ENCODE measurements at places on chromosomes 13 and 19.

- DNase-seq: peak; percentile 30
Measured at GRCh38 chr13:90201202-90201601, 1146.3 kb upstream of the MIR17HG start.

- no peak for DNase-seq
Measured at GRCh38 chr13:30928978-30929377, 3.5 kb upstream of the TEX26 start.

DNA sequence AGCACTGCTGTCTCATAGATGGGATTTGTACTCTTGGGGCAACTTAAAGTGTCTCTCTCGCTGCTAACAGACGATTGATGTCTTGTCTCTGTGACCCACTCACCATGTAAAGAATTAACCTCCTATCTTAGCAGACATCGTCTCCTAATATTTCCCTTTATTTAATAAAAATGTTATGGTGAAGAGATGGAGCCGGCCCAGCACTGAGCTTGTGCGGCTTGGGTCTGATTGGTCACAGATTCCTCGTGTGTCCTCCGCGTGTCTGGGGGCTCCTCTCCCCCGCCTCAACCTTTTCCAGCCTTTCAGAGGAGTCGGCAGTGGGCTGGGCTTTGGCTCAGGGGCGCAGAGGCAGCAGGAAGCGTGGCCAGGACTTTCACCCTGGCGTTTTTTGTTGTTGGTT, 13.2 kb upstream of the CRTC1 start:
- DNase-seq: no peak

- DNase-seq: no peak
Measured at GRCh38 chr19:51595190-51596175, 24.4 kb downstream of the ZNF175 start.

DNA sequence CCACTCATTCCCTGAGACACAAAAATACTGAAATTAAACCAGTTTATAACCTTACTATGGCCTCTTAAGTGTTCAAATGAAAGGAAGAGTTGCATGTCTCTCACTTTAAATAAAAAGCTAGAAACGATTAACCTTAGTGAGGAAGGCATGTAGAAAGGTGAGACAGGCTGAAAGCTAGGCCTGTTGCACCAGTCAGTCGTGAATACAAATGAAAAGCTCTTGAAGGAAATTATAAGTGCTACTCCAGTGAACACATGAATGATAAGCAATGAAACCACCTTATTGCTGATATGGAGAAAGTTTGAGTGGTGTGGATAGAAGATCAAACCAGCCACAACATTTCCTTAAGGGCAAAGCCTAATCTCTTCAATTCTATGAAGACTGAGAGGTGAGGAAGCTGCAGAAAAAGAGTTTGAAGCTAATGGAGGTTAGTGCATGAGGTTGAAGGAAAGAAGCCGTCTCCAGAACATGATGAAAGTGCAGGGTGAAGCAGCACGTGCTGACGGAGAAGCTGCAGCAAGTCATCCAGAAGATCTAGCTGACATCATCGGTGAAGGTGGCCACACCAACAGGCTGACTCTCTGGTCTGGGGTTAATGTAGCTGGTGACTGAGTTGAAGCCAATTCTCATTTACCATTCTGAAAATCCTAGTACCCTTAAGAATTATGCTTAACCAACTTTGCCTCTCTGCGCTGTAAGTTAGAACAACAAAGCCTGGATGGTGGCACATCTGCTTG, 94.5 kb upstream of the TEX29 start:
- DNase-seq: no peak

GRCh38 chr13:36979361-36980050, 19.6 kb downstream of the ALG5 start:
- peak; percentile 77 for DNase-seq

DNA sequence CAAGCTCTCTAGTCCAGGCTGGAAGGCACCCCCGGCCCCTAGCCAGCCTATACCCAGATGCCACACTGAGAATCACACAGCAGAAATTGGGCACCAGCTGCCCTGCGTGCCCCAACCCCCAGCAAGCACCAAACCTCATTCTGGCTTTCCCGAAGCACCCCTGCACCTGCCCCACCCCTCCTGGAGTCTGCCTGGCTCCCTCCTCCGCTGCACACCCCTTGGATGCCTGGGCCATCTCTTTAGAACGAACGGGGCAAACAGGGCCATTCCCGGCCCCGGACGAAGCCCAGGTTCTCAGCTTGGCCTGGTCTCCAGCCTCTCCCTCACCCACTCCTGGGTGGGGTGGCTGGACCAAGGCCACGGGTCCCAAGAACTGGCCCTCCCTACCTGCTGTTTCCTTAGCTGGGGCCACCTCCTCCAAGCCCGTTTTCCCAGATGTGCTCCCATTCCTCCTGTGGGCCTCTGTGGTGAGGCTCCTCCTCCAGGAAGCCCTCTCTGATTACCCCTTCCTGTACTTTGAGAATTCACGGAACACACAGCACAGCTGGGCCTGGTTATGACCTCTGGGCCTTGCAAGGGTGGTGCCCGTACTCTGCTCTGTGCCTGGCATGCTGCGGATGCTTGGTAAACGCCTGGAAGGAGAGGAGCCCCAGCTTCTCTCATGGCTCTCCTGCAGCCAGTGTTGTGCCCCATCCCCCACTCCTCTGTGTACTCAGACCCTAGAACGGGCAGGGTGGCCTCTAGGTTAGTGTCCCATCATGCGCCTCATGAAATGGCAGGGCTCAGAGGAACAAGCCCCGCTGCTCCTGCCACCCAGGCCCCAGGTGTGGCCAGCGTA, 21.4 kb downstream of the CEBPG start:
- DNase-seq: no peak

DNA sequence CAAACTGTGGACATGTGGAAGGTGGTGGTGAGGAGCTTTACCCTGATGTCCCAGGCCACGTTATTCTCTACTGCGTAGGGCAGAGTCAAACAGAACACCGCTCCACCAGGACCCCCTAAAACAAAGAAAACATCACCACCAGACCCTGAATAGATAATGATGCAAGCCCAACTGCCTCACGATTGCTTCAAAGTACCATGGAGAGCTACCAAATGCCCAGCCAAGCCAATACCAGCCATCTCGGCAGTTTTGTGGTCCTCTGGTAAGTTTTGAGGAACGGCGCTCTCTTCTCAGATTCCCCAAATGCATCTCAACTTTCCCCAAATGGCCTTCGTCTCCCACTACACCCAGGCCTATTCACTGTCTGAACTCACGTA, 5.6 kb downstream of the RANBP3 start:
- no peak for DNase-seq

DNA sequence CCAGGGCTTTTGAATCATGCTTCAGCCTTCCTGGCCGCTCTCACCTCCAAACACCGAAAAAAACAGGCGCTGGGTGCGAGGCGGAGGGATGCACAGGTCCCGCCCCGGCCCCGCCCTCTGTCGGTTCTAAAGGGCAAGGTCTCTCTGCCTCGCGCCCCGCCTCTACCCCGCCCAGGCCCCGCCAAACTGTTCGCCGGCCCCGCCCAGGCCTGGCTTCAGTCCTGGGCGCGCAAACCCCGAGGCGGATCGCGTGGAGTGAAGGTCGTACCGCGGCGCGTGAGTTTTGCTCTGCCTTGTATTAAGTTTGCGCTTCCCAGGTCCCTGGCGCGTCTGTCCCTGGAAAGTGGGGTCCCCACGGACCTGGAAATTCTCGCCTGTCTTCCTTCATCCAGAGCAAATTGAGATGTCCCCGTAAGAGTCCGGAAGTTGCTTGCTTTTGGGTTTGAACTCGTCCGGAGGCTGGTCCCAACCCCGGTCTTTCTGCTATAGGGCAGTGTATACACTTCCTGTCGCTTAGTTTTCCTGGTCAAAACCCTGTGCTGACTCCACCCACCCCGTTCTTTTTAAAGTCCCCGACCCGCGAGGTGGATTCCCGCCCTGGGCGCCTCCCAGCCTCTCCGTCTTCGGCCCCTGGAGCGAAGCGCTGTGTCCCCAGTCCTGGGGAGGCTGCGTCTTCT, 8.4 kb downstream of the ZNF808 start:
- peak; percentile 85 for DNase-seq

DNA sequence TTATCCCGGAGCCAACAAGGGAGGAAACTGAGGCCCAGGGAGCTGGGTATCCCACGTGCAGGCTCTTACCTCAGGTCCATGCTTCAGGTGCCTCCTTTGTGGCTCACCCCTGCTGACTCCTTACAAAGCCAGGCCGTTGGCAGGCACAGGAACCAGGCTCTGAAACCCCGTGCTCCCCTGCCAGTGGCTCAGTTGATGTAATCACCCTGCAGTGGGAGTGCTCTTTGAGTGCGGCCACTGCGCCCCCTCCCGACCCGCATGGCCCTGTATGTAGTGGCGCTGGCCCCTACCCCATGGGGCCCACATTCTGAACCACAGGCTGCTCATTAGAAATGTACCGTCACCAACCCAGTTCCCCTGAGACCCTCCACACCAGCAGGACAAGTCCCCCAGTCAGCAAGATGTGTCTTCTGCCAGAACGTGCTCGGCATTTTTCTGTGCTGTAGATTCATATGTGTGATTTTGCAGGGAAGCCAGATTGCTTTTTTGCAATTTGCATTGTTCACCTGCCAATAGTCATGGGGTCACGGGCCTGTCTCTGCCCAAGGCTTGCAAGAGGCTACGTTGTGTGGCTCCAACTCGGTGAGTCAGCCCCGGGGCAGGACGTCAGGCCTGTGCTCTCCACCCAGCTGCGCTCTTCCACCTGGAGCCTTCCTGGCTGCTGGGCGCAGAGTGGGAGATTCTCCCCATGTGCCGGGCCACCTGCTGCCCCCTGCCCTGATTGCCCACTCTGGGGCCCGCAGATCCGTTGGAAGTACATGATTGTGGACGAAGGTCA, 60.3 kb downstream of the SMARCA4 start:
- no peak for DNase-seq

DNA sequence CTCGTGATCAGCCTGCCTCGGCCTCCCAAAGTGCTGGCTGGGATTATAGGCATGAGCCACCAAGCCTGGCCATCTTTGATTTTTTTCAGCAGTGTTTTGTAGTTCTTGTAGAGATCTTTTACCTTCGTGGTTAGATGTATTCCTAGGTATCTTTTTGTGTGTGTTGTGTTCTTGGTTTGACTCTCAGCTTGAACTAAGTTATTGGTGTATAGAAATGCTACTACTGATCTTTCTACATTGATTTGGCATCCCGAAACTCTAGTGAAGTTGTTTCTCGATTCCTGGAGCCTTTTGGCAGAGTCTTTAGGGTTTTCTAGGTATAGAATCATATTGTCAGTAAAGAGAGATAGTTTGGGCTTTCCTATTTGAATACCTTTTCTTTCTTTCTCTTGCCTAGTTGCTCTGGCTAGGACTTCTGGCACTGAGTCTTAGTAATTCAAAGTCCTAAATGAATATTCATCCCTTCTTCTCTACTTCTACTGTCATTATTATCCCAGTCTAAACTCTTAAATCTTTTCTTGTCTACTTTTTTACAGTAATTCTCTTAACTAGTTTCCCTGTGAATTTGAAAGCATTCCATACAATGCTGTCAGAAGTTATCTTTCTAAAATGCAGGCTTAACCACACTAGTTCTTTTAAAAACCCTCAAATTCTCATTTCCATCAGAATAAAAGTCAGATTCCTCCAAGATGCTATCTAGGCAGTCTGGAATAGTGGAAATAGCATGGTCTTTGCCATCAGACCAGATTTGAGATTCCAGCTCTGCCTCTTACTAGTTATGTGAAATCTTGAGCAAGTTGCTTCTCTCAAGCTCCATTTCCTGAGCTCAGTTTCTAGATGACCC, 7.0 kb downstream of the GPR18 start:
- DNase-seq: no peak

GRCh38 chr19:2034729-2035589, 16.1 kb downstream of the MKNK2 start:
- DNase-seq: peak; percentile 48

DNA sequence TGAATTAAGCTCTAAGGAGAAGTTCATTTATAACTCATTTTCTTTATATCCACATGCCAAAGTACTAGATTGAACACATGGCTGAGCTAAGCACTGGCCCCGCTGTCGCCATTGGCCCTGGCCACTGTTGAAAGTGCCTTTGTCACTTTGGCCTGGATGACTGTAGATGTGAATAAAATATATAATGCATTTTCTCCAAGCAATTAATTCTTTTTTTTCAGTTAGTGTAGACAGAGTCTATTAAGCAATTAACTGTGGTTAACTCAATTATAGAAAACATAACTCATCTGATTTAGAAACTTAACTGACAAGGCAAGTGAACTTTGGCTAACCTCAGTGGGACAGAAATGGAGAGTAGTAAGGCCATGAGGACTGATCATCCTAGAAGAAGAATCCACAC, 965.6 kb downstream of the EFNB2 start:
- no peak for DNase-seq

GRCh38 chr19:5651361-5651760, 28.5 kb downstream of the SAFB start:
- DNase-seq: no peak

DNA sequence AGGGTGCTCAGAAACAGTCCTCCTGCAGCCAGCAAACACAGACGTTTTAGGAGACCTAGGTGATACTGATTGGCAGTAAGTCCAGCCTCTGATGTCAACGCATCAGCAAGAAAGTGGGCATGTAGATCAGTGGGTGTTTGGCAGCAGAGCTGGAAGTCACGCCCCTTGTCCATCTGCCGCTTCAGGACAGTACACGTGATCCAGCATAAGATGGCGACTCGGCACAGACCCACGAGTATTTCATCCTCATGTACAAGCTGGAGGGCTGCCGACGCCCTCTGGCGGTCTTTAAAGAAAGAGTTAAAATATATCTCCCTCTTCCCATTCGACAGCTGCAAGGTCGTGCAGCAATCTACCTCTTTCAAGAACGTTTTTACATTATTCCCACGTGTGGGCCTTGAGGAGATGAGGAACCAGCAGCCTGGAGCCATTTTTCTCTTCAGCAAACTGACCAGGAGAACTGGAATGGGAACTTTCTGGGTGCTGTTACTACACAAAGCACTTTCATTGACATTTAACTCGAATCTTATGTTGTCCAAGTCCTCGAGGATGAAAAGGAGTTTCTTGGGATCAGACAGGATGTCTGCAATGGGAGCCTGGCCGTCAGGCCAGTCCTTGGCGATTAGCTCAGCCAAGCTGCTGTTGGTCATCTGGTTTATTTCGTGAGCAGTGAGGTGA, 22.3 kb downstream of the NLRP11 start:
- DNase-seq: peak; percentile 48

DNA sequence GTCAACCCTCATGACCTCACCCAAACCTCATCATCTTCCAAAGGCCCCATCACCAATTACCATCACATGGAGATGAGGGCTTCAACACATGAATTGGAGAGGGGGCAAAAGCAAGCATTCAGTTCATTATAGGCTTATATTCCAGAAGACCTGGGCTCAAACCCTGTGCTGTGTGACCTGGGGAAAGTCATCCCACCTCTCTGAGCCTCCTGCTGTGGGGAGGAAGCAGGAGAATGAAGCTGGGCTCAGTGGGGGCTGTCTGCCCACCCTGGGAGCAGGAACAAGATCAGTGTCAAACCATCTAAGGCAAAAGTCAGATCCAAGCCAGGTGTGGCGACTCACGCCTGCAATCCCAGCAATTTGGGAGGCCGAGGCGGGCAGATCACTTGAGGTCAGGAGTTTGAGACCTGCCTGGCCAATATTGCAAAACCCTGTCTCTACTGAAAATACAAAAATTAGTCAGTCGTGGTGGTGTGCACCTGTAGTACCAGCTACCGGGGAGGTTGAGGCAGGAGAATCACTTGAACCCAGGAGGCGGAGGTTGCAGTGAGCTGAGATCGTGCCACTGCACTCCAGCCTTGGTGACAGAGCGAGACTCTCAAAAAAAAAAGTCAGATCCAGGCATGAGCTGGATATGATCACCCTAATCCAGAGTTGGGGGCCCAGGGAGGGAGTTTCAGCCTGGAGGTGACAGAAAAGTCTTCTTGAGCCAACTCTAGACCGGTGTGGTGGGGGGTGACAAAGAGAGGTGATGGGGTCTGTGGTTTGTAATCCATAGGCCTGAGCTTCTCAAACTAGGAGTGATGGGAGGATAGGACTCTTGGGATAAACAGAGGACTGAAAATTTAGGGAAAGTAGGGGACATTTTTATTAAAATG, 1.6 kb upstream of the TPM4 start:
- DNase-seq: no peak
